ENCODE measurements at places on chromosomes 2 and 18.

DNA sequence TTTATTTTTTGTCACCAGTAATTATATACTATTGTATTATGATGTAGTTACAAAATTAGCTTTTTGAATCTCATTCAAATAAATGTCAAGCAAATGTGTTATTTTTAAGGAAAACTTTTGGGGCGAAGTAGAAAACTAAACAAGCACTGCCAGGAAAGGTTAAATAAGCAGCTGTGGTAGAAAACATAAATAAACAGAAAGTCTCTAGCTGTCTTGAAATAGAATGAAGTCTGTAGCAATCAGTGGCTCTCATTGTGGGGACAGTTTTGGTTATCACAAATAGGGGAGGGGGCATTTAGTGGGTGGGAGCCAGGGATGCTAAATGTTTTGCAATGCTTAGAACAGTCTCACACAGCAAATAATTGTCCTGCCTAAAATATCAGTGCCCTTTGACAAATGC lies 3.4 kb downstream of the INSIG2 start:
- DNase-seq = no peak

DNA sequence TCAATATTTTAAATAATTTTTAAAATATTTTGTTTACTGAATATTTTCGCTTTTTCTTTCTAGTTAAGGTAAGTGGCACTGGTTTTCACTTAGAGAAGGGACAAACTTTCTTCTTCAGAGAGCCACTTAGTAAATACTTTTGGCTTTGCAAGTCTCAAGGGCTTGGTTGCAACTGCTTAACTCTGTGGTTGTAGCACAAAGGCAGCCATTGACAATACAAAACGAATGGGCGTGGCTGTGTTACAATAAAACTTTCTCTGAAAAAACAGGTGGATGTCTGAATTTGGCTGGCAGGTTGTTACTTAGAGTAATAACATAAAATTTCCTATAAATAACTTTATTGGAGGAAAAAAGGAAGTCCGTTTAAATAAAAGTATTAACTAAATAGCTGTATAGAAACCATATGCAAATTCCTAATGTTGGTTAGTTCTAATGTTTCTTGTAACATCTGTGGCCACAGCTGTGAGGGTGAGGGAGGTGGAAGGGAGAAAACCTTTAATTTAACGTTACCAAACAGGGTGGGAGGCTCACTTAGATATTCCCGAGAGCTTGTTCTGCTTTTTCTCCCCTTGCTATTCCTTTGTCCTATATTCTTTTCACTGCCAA lies 62.4 kb upstream of the TNP1 start:
- DNase-seq = no peak

- no peak for DNase-seq
These were observed 3.1 kb downstream of the CCL20 start for GRCh38 chr2:227816507-227817294.

- DNase-seq = no peak
These were observed 762.4 kb downstream of the DSC3 start for GRCh38 chr18:30280186-30280585.

DNA sequence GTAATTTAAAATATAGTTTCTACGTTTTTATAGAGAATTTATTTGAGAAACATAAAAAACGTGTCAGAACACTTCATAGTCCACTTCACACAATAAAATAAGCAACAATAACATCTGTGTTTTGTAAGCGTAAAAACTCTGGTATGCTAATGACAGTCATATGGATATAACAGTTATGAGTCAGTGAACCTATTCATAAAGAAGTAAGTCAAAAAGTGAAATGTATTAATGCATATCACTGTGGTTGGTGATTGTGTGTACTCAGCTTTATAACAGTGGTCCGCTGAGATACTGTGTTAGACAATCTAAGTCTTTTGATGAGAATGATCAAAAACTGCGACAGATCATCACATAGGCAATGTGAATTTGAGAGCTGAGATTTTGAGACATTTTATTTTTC lies 153.2 kb downstream of the WDR7 start:
- DNase-seq = no peak

- no peak for DNase-seq
These were observed 219.6 kb upstream of the RGPD4 start for GRCh38 chr2:107607054-107607453.

DNA sequence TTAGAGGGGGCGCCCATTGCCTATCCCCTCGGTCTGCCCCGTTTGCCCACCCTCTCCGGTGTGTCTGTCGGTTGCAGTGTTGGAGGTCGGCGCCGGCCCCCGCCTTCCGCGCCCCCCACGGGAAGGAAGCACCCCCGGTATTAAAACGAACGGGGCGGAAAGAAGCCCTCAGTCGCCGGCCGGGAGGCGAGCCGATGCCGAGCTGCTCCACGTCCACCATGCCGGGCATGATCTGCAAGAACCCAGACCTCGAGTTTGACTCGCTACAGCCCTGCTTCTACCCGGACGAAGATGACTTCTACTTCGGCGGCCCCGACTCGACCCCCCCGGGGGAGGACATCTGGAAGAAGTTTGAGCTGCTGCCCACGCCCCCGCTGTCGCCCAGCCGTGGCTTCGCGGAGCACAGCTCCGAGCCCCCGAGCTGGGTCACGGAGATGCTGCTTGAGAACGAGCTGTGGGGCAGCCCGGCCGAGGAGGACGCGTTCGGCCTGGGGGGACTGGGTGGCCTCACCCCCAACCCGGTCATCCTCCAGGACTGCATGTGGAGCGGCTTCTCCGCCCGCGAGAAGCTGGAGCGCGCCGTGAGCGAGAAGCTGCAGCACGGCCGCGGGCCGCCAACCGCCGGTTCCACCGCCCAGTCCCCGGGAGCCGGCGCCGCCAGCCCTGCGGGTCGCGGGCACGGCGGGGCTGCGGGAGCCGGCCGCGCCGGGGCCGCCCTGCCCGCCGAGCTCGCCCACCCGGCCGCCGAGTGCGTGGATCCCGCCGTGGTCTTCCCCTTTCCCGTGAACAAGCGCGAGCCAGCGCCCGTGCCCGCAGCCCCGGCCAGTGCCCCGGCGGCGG lies 1.7 kb downstream of the MYCN start:
- no peak for DNase-seq

- DNase-seq = no peak
These were observed 429.2 kb downstream of the LRP1B start for GRCh38 chr2:141701618-141702017.

- no peak for DNase-seq
These were observed 89.3 kb downstream of the CSRNP3 start for GRCh38 chr2:165558832-165559231.

DNA sequence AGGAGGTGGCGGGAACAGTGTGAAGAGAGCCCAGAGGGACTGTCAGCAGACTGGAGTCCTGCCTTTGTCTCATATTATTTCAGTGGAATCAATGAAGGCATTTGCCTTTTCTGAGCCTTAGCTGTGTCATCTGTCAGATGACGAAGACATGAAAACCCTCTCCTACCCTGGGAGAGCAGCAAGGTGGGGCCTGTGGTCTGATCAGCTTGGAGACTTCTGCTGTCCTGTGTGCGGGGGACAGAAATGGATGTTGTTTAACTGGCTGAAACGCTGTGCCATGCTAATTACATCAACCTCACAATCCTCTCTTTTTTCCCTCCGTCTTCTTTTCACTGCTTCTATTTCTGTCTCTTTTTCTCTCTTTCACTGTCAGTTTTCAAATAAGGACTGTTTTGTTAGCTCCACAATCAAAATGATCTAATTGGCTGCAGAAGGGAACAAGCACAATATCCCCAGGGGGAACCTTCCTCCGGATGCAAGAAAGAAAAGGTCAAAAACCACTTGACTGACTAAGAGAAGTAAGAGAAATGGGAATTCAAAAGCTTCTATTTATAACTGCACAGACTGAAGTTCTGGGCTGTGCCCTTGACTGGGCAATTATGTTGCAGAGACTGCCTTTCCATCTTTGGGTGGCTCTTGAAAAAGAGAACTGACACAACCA lies 340.1 kb downstream of the CLIP4 start:
- no peak for DNase-seq

DNA sequence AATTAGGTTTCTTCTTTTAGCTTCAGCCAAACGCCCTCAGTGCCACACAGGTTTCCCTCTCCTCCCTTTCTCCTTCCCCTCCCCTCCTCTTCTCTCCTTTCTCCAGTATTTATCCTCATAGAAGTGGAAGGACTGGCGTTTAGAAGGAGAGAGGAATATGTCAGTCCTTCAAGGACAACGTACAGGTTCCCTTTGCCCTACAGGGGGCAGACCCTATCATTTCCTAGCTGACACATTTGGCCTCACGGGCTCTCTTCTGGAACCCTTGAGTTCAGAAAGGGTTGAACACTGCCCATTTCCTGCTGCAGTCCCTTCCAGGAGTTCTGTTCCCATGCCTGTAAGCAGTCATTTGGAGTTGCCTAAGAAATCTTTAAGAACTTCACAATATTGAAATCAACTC lies 46.1 kb downstream of the CDCA7 start:
- peak; percentile 13 for DNase-seq

DNA sequence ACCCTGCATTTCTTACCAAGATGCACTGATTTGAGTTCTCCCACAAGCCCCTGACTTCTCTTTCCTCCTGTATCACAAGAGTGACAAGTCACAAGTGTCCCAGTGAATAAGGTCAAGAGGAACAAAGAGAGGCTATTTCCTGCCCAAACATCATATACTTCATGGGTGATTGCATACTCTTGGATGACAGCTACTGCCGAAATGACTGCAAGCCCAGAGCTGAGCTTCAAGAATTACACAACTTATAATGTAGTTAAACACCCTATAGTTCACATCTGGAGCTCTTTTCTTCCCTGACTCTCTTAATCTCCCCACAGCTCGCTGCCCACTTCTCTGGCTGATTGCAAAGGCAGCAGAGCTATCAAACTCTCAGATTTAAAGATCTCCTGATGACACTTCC lies 289.7 kb upstream of the PARD3B start:
- DNase-seq = no peak

GRCh38 chr2:45778720-45779171 lies 127.3 kb downstream of the PRKCE start:
- peak; percentile 67 for DNase-seq

GRCh38 chr2:1963786-1964185 lies 219.5 kb upstream of the PXDN start:
- DNase-seq = no peak

GRCh38 chr2:43170405-43171105 lies 55.9 kb downstream of the ZFP36L2 start:
- DNase-seq = no peak

GRCh38 chr2:98503481-98504105 lies 58.9 kb downstream of the INPP4A start:
- no peak for DNase-seq

GRCh38 chr2:69104261-69104660 lies 91.3 kb downstream of the ANTXR1 start:
- no peak for DNase-seq

DNA sequence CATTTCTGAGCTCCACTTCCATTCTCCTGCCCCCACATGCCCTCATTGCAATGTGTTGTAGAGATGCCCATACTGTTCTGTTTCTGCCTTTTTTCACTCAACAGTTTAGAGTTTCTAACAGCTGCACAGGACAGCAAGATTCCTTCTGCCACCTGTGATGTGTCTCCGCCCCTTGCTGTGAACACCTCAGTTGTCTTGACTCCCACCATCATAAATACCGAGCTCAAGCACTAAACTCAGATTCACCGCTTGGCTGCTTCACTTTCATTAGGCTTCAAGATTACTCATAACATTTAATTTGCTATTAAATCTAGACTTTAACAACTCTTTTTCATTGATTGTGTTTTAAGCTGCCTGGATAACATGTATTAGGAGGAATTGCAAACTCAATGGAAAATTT lies 141.0 kb downstream of the MAP2 start:
- DNase-seq = no peak

DNA sequence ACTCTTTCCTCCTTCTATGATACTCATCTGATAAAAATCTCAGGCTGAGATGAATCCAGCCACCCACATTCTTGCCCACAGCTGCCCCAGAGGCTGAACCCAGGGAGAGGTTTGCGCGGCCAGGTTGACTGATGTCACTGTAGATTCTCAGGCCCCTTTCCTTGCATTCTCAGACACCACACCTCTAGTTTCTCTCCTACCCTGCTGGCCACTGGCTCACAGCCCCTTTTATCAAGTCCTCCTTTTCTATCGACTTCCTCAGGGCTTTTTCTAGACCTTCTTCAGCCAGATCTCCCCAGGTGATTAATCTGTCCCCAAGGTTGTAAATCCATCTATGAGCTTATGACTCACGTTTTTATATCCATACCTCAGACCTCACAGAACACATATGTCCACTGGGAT lies 99.8 kb downstream of the TACR1 start:
- no peak for DNase-seq

GRCh38 chr2:164287056-164287455 lies 334.2 kb downstream of the GRB14 start:
- no peak for DNase-seq

GRCh38 chr2:18849841-18850578 lies 260.6 kb upstream of the NT5C1B start:
- no peak for DNase-seq

- no peak for DNase-seq
These were observed 20.2 kb downstream of the CRACDL start for GRCh38 chr2:98915751-98916358.

DNA sequence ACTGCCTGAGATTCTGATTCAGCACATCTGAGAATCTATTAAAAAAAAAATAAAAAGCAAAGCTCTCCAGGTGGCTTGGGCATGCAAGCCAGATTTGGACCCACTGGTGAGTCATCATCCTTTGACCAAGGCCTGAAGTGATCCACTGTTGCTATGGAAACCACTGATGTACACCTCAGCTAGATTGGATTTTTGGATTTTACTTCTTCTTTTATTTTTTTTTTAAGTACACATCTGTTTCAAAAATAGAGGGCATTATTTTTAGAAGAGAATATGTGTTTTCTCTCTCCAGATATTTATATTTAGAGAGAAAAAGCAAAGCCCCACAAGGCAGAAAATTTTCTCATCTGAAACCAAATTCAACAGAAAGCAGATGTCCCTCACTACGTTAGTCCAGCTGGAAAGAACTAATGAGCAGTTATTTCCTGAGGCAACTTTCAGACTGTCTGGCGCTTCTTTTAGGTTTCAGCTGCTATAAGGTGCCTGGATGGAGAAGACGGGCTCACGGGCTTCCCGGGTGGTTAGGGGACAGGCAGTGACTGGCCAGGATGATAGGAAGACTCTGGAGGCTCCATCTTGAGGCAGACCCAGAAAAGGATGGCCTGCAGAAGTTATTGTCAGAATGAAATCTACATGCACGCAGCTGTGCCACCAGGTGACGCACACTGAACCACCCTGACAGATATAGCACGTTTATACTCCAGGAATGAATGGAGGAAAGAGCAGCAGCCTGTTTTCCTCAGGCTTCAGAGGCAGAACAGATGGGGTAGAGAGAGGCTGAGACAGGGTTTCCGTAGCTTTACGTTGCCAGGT lies 50.5 kb downstream of the MRPL35 start:
- no peak for DNase-seq

- DNase-seq = no peak
These were observed 81.0 kb downstream of the NDUFA10 start for GRCh38 chr2:239943991-239944631.

- no peak for DNase-seq
These were observed 275.7 kb upstream of the ZNF804A start for GRCh38 chr2:184322615-184323014.

DNA sequence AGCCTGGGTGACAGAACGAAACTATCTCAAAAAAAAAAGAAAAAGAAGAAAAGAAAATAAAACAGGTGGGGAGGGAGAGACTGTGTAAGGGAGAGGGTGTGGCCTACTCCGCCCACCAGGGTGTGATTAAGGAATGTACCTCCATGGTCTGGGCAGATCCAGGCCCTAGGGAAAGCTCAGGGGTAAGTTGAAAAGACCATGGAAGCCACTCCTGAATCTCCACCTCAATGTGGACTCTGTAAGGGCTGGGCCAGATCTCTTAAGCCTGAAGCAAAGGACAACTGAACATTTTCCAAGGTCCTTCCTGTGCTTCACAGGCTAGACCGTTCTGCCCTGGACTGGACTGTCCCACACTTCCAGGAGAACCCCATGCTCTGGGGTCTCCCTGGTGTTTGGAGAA lies 9.7 kb upstream of the ATG16L1 start:
- no peak for DNase-seq

GRCh38 chr18:8609659-8610458 lies 622 bp downstream of the RAB12 start:
- peak; percentile 25 for DNase-seq
